ENCODE measurements at places on chromosomes 12 and 14.

DNA sequence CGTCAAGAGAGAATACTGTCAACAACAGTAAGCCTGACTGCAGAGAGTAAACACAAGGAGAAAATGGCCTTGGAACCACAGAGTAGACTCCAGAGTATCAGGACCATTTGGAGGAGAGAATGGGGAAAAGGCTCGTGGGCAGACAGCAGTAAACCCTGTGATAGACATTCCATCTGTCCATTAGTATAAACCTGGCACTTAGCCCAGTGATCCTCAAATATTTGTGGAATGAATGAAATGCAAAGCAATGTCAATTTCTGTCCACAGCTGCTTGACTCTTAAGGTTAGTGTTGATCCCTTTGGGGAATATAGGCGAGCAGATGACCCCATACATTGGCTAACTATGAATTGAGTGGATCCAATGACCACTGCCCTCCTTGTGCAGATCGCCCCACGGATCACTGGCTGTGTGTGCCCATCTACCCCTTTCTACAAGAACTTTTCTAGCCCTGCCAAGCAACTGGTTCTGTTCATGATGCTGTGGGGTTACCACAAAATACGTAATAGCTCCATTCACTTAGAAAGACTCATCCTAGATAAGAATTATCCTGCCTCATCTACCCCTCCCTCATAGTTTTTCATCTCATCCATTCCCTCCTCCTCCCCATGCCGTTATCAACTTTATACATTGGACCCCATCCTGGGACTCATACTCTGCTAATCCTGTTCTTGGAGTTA, 846.8 kb downstream of the NRXN3 start:
- DNase-seq: no peak

GRCh38 chr12:65956056-65956738, 131.9 kb downstream of the HMGA2 start:
- DNase-seq: no peak

DNA sequence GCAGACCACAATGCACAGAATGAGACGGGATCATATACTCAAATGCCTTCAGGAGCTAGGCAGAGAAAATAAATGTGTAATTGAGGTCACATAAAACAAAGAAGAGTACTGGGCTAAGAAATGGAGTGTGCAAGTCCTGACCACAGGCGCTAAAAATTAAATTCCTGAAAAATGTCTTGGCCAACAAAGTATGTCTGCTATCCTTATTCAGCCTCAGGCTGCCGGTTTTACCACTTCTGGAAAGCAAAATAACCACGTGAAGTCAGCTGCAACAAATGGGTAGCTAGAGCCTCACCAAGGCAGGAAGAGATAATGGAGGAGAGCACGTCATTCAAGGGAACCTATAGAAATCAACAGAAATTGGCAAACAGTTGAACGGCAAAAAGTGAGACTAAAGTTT, 3.1 kb downstream of the PYGL start:
- DNase-seq: no peak

- DNase-seq: no peak
Measured at GRCh38 chr12:18135509-18135908, 45.5 kb upstream of the RERGL start.

Measured in RWPE2 (cell line).